ENCODE measurements at places on chromosomes 7 and 10. TPM values are rescaled to one million over a fixed set of nuclear protein-coding genes. Genes with fewer than 3 reads are reported as not detected.

CCDC6 gene
- 23.5 TPM for polyA plus RNA-seq

FOXP2 gene
- polyA plus RNA-seq = 9.0 TPM

NMT2 gene
- 14.8 TPM for polyA plus RNA-seq

PARD3 gene
- polyA plus RNA-seq = 40.3 TPM

OR2A5 gene
- not detected for polyA plus RNA-seq

DNA sequence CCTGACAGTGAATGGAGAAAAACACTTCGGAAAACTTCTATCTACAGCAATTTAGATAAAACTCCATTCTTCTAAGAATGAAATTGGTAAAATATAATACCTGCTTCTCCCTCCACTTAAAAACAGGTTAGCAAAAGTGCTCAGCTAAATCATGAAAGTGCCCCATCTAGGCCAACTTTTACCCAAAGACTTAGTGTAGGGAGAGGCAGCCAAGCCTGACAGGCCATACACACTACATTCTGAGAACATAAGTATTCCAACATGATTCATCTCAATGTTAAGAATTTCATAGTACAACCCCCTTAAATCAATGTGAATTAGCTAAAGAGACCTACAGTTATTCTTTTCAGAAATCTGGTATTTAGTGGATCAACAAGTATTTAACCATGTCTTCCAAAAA lies 7.2 kb downstream of the FAM3C start:
- DNase-seq = no peak

DNA sequence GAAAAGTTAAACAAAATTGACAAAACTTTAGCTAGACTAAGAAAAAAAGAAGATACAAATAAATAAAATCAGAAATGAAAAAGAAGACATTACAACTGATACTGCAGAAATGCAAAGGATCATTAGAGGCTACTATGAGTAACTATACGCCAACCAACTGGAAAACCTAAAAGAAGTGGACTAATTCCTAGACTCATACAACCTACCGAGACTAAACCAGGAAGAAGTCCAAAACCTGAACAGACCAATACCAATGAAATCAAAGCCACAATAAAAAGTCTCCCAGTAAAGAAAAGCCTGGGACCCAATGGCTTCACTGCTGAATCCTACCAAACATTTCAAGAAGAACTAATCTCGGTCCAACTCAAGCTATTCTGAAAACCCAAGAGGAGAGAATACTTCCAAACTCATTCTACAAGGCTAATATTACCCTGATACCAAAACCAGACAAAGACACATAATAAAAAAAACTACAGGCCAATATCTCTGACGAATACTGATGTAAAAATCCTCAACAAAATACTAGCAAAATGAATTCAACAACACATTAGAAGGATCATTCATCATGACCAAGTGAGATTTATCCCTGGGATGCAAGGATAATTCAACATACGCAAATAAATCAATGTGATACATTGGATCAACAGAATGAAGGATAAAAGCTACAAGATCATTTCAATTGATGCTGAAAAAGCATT lies 20.3 kb downstream of the ELAPOR2 start:
- DNase-seq = no peak

DNA sequence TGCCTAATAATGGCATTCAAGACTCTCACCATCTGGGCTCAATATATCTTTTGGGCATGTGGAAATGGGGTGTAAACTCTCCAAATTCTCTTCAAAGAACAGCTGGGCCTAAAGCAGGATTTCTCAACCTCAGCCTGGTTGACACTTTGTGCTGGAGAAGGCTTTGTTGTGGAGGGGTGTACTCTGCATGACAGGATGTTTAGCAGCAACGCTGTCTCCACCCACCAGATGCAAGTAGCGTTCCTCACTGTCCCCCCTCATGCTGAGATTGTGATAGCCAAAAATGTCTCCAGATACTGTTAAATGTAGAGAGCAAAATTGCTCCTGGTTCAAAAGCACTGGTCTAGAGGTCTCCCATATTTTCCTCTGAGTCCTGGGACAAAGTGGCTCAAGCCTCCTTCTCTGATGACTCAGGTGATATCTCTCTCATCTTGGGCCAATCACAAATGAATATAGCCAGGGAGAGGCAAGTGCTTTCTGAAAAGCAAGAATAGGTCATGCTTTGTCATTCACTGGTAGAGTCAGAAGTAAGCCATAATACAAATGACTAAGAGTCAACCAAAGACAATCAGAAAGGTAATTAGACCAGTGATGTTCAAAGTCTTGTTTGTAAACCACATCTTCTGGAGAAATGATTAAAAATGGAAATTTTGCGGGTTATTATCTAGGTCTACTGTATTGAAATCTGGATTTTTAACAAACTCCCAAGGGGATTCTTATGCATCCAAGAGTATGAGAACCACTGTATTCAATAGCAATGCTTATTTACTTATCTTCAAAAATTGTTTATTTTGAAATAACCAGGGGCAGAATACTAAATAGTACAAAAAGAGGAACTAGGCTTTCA lies 330.8 kb downstream of the PTEN start:
- no peak for DNase-seq

DNA sequence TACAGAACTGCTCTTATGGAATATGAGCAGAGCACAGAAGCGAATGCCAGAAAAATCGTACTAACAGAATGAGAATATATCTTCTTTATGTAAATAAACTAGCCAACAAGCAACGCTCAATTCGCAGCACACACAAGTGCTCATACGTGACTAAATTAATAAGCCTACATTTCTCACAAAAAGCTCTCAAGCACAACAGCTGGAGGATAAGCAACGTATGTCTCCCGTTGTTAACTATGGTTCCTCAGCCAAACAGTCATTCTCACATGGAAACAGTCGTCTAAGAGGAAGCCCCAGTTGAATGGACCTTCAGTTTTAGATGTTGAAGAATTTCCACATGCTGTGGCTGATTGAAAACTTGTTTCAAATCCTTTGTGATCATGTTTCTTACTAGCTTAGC lies 110.4 kb downstream of the PKD1L1 start:
- DNase-seq = peak; percentile 54

DNA sequence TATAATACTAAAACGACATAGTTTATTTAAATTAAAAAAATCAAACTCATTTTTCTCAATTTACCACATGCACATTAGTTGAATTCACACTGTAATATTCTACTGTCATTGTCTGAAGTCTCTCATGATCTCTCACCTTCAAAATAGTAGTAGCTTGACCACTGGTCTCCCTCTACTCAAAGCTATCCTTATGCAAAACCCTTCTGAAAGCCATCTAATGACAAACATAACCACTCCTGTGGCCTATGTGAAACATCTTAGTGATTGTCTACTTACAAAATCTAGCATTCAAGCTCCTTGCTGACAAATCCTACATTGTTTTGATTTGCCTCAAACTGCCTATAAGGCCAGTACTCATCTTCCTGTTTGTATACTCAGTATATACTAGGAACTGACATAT lies 606.0 kb upstream of the GHITM start:
- DNase-seq = no peak

DNA sequence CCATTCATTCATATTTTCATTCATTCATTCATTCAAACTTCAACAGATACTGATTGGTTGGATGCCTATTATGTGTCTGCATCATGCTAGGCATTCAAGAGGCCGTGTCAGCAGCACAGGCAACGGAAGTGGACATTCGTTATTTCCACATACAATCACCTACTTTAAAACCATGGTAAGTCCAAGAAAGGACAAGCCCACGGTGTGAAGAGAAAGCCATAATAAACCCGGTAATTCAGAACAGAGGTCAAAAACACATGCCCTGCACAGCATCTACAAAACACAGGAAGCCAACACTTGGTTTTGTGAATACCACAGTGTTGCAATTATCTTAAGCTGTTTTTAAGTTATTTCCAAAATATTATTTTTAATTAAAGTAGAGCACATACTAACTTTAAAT lies 126.7 kb downstream of the GLI3 start:
- no peak for DNase-seq

- no peak for DNase-seq
These were observed 45.6 kb upstream of the SUN1 start for GRCh38 chr7:786472-787255.

DNA sequence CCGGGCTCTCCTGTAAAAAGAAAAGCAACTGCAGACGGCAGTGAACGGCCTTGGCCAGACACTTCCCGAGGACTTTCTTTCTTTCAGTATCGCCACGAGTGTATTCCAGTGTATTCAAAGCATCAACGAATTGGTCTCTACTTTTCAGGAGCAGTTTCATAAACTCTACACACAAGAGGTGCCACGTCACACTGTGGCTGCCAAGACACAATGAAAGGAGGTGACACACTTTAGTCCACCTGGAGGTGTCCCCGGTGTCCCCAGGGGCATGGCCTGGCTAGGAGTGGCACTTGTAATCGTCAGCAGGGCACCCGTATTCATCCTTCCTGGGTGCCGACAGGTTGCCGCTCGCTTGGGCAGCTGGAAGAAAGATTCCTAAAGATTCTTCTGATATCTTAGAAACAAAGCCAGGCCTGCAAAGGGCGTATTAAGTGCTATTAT lies 5.0 kb downstream of the TNS3 start:
- no peak for DNase-seq

- DNase-seq = no peak
These were observed 283.0 kb upstream of the KLF6 start for GRCh38 chr10:4067931-4068561.

GRCh38 chr10:18582803-18583202 lies 68.6 kb downstream of the NSUN6 start:
- DNase-seq = no peak

DNA sequence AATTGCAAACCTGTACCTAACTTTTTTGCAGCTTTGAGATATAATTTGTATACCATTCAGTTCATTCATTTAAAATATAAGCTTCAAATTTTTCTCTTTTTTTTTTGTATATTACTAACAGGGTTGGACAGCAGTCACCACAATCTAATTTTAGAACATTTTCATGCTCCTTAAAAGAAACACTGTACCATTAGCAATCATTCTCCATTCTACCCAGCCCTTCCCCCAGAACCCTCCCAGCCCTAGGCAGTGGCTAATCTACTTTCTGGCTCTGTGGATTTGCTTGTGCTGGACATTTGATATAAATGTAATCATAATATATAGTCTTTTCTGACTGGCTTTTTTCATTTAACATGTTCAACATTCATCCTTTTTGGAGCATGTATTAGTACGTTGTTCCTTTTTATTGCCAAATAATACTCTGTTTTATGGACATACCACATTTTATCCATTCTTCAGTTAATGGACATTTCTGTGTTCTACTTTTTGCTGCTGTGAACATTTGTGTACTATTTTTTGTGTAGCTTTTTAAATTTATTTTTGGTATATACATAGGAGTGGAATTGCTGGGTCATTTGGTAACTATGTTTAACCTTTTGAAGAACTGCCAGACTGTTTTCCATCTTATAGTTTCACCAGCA lies 40.9 kb upstream of the ST7 start:
- DNase-seq = no peak

GRCh38 chr10:49595003-49595712 lies 15.0 kb upstream of the SLC18A3 start:
- no peak for DNase-seq

- DNase-seq = no peak
These were observed 79.6 kb upstream of the GRB10 start for GRCh38 chr7:50862302-50862701.

DNA sequence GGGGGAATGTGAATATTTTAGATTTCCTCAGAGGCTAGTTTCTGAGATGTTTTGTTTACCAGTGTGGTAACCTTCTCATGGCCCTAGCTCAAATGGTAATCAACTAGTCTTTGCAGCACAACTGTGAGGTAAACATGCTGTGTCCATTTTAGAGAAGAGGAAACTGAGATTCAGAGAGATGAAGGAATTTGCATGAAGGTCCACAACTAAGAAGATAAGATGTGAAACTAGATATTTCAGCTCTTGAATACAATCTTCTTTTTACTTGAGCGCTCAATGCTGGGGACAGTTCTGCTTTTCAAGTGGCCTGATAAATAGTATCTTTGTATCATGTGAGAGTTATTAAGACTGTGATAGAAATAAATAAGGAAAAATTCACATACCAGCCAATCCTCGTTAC lies 245.4 kb downstream of the AUTS2 start:
- no peak for DNase-seq

GRCh38 chr10:90674928-90675327 lies 182.9 kb downstream of the HTR7 start:
- peak; percentile 11 for DNase-seq

DNA sequence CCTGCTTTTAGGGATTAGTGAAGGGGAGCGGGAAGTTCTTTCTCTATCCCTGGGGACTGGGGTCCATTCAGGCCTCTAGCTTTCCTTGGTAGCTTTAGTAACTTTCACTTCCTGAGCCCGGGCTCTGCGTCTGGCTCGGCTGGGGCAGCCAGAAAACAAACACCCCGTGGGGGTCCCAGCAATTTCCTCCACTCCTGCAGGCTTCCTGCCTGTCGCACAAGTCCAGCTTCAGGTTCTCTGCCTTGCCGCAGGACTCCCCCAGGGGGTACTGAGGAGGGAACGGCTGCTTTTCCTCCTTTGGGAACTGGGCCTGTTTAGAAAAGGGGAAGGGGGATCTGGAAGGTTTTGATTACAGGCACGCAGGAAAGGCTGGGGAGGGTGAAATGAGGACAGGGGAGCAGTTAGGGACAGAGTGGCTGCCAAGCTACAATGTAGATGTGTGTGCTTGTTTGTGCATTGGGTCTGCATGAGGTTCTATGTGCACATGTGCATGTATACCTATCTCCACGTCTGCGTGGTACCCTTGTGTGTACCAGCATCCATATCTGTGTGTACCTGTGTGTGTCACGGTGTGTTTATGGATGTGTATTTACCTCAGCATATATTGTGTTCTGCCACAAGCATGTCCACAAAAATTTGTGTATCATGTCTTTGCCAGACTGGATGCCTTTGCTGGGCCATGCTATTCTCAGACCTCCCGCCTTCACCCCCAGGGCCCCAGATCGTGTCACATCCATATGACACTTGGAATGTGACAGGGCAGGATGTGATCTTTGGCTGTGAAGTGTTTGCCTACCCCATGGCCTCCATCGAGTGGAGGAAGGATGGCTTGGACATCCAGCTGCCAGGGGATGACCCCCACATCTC lies 2.0 kb downstream of the KAZALD1 start:
- DNase-seq = no peak

- DNase-seq = no peak
These were observed 42.2 kb downstream of the MAD1L1 start for GRCh38 chr7:2190531-2190930.

GRCh38 chr10:97406064-97406463 lies 4.9 kb upstream of the RRP12 start:
- no peak for DNase-seq

GRCh38 chr7:129401228-129401966 lies 32.8 kb upstream of the STRIP2 start:
- DNase-seq = peak; percentile 4

GRCh38 chr10:104895981-104896380 lies 254.9 kb downstream of the SORCS3 start:
- DNase-seq = no peak
